ENCODE measurements at places on chromosomes 6 and 20. TPM values are rescaled to one million over a fixed set of nuclear protein-coding genes. Genes with fewer than 3 reads are reported as not detected.

CHD6 gene
- polyA plus RNA-seq, result 64.6 TPM

DNA sequence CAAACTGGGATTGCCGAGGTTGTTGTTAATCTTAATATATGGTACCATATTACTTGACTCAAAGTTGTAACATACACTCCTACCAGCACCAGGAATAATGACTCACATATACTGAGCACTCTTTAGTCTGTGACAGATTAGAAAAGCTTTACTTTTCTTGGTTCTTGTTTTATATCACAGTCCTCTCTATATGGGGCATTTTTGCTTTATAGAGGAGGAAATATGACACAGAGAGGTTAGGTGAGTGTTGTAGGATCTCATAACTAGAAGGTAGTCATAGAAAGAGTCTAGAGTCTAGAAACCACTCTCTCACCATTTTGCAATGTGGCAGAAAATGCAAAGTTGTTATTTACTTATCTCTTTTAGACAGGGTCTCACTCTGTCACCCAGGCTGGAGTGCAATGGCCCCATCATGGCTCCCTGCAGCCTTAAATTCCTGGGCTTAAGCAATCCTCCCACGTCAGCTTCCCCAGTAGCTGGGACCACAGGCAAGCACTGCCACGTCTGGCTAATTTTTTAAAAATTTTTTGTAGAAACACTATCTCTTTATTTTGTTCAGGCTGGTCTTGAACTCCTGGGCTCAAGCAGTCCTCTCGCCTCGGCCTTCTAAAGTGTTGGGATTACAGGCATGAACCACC is 13.4 kb downstream of the TRIM38 start:
- no peak for DNase-seq

BTBD3 gene
- polyA plus RNA-seq, result 48.2 TPM

TSPO2 gene
- polyA plus RNA-seq, result 0.28 TPM

OR2H2 gene
- 0.20 TPM for polyA plus RNA-seq

FRK gene
- 4.4 TPM for polyA plus RNA-seq

DNA sequence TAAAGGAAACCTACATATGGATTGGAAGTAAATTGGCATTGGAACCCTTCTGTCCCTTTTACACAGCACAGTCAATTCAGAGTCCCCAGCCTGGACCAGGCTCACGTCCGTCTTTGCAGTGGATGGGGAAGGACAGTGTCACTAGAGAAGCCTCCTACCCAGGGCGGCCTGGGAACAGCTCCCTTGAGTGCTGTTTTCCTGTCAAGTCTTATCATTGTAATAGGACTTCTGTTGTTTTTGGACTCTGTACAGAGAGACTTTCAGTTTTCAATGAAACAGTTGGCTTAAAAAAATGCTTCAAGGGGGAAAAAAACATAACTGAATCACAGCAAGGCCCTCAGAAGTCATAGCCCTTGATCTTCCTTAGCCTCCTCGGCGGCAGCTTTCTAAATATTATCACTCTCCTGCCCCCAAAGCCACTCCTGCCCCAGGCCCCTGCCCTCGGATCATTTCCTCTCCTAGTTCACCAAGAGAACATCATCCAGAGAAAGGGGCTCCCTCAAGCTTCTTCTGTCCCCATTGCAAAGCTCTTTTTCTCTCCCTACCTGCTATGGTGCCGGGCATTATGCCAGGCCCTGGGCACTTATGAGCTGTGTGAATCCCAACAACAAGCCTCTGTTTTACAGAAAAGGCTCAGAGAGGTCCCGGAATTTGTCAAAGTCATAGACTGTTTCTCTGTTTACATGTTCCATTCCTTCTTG is 37.8 kb upstream of the CNKSR3 start:
- DNase-seq, result peak; percentile 50

- DNase-seq, result peak; percentile 14
Observed at GRCh38 chr6:91633374-91634111, 1046.7 kb upstream of the MAP3K7 start.

DNA sequence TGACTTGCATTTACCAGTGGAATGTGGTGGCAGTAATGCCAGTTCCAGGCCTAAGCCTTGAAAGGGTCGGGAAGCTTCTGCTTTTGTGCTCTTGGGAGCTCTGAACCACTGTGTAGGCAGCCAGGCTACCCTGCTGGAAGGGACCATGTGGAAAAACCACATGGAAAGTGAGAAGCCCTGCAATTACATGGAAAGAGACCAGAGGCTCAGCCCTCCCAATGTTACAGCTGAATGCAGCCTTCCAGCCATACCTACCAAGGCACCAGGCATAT is 14.9 kb upstream of the KCNB1 start:
- DNase-seq, result no peak

PRRT1 gene
- polyA plus RNA-seq, result 0.79 TPM

DNA sequence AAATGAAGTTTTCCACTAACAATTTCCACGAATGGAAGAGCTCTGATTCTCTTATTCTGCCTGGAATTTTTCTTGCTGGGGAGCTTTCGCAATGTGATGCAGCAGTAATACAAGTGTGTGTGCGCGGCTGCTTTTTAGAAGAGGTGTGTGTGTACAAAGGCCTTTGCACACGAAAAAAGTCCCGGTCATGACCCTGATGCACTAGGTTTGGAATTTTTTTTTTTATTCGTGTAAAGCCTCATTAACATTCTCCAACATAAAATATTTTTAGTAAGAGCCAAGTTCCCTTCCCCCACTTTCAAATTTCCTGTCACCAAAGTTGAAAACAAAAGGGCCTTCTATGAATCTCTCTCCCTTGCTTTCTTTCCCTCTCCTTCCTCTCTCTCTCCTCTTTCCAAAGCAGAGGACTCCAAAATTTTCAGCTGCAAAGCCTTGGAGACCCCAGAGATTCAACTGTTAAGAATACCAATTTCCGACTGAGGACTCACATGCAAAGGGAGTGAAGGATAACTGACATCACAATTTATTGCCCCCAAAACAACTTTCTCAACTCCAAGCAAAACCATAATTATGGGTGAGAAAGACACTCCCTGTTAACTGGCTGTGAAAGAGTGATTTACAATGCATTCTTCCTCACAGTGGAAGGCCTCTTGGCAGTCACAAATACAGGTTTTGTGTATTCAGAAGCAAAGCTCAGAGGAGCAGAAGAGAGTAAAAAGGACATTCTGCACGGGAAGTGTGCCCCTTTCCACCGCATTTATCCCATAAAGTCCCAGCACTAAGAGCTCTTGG is 421.2 kb upstream of the JARID2 start:
- DNase-seq, result no peak

MAFB gene
- 14.4 TPM for polyA plus RNA-seq

- DNase-seq, result no peak
Observed at GRCh38 chr6:42694586-42694985, 27.8 kb downstream of the PRPH2 start.

GRCh38 chr20:19735446-19735845 is 22.6 kb upstream of the RIN2 start:
- DNase-seq, result no peak

DNA sequence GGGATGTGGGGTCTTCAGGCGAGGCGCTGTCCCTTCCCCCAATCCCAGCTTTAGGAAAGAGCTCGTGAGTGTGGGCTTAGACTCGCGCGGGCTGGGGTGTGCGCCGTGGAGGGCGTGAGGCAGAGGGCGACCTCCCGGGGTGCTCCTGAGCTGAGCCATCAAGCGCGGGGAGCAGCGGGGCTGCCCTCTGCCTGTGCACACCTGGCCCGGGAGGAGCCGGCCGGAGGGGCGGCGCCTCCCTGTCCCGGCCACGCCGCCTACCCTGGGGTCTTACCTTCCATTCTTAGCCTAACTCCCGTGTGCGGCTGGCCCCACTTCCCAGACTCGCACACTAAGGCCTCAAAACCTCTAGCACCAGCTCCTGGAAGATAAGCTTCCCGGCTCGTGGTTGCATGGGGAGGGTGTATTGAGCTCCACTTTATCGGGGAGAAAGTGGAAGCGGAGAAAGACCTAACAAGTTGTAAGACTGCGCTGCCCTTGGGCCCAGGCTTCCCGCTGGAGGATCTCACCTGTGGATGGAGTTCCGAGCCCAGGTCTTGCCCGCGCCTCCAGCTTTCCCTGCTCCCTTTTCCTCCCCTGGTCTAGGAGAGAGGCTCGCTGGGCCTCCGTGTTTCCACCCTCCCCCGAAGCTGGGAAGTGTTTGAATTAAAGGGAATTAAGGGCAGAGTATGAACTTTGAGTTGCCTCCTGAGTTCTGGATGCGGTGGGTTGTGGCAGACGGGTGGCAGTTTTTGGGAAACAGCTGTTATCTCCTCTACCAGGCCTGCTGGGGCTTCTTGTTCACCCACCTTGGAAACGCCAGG is 1.2 kb downstream of the DNMT3B start:
- no peak for DNase-seq

DNA sequence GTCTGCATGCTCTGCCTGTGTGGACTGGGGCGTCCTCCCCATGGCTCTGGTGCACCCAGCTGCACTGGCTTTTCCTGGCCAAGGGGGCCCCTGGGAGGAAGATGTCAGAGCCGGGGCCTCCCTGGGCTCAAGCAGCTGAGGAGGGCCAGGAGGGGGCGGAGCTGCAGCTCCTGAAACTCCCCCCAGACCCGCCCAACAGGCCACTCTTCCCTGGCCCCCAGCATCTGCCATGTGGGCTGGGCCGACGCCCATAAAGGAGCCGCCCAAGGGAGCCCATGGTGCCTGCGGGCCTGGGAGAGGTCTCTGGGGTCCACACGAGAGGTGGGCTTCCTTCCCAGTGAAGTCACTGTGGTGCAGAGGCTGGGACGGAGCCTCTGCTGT is 4.0 kb downstream of the RBBP8NL start:
- no peak for DNase-seq

GRCh38 chr6:41162687-41163418 is at the start of gene TREM2:
Gene TREM2, minus strand, starts transcription at chr6:41163116. Its CDS starts 34 bp downstream, at chr6:41163082.
- no peak for DNase-seq

DNA sequence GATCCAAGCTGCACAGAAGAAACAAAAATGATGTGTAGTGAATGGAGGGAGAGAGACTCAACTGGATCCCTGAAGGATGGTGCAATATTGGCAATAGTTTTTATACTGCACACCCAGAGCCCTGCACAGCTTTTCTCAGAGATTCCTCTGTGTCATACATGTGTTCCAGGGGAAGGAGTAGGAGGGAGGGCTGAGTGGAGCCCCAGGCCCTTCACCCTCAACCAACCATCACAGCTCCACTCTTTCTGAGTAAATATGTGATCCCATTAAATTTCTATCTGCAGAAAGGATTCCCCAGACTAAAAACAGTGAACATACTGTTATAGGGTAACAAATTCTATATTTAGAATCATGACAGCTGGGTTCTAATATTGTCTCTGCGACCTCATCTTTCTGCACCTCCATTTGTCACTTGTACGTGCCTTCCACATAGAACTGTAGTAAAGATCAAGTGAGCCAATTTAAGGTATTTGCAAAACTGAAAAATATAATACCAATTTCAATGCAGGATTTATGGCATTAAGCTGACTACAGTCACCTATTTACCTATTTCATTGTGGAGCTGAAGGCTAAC is 421.4 kb upstream of the NRSN1 start:
- no peak for DNase-seq

GRCh38 chr6:158047127-158047518 is 65.5 kb downstream of the SYNJ2 start:
- DNase-seq, result no peak

DNA sequence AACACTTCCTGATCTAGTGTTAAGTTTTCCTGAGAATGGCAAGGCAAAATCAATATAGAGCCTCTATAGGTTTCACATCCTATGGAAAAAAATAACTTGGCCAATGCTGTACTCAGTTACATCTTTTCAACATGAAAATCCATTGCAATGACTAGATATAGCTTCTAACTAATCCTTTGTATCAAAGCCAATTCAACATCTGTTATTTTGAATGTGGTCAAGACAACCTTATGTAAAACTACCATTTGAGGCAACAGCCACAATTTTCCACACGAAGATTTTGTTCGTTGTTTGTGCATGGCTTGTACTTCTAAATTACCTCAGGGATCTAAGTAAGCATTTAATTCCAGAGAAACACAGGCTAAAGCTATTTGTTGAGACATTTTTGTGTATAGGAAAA is 637.8 kb upstream of the EYS start:
- DNase-seq, result no peak

All from right lung (tissue), 10 donors.